CD8-positive, alpha-beta memory T cell (primary cell): ENCODE measurements at places on chromosomes 6 and 20.
A peak's percentile ranks its signal among the peaks of the same experiment; 100 is the strongest.

DNA sequence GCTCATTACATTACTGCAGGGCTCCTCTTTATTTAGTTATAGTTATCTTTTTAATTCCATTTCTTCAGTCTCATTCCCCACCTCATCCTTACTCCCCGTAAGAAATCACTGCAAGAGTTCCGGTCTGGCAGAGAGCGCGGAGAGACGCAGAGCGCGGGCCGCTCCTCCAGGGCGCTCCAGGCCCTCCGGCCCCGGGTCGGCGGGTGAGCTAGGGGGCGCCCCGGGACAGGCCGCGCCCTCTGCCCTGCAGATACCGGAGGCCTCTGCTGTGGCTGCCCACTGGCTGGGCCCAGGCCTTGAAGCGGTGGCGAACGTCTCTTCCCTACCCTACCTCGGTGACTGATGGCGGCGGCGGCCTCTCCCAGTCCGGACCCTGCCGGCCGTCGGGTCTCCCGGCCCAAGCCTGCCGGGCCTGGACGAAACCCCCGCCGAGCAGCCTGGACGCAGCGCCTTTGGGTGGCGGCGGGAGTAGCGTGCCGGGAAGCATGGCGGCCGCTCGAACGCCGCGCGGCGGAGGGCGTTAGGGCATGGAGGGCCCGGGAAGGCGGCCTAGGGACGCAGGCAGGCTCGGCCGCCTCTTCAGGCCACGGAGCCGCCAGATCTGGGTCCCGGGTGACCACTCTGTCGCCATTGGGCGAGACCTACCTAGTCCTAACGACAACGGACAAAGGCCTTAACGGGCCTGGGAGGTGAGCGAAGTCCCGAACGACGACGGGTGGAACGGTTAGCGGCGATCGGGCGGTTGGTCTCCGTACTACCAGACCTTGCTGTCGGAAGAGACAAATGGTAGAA is 16.4 kb upstream of the HMGN4 start:
- peak; percentile 78 for DNase-seq

DNA sequence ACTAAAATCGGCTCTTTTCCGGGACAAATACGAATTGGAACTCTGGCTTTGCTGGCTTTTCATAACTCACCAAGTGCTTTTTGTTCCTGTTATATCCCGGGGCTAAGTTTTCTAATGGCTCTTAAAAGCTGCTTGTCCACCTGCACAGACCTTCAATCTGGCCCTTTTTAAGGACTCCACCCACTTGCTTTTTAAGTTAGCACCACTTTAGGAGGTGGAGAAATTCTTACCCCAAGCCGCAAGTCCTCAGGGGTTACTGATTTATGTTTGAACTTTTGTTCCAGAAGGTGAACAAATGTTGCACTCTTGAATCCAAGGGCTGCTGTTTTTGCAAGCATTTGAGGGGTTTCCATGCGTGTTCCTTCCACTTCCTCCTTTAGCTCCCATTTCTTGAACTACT is 37.8 kb downstream of the FAM184A start:
- no peak for DNase-seq

DNA sequence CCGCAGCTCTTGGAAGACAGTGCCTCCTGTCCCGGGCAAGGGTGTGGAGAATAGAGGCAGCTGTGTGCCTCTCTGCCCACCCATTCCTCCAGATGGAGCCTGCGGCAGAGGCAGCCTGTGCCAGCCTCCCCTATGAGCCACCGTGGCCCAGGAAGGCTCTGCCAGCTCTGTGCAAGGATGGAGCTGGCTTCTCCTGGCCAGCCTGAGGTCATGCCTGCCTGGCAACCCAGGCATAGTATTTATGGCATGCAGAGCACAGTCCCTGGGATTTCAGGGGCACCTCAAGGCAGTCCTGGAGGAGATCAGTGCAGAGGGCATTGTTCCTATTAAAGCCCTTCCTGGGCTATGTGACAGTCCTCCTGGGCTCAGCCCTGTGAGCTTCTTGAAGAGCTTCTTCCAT is 1.5 kb downstream of the EPB41L1 start:
- no peak for DNase-seq

GRCh38 chr6:71466362-71466761 is 177.8 kb downstream of the OGFRL1 start:
- DNase-seq, result no peak

GRCh38 chr6:153231048-153231646 is 100.1 kb upstream of the RGS17 start:
- DNase-seq, result no peak

DNA sequence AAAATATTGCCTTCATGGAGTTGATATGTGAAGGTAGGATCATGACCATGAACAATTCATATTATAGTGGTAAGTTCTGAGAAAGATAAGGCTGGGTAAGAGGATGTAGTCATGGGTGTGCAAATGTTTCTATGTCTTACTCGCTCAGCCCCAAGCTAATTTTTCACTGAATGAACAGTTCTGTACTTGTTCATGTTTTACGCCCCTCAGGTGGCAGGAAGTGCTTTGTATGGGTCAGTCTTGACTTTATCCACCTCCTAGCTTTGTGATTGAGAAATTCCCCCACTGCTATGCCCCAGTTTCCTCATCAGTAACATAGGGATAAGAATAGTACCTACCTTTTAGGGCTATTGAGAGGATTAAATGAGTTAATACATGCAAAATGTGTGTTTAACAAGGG is 148.2 kb upstream of the KCNG1 start:
- DNase-seq, result no peak

DNA sequence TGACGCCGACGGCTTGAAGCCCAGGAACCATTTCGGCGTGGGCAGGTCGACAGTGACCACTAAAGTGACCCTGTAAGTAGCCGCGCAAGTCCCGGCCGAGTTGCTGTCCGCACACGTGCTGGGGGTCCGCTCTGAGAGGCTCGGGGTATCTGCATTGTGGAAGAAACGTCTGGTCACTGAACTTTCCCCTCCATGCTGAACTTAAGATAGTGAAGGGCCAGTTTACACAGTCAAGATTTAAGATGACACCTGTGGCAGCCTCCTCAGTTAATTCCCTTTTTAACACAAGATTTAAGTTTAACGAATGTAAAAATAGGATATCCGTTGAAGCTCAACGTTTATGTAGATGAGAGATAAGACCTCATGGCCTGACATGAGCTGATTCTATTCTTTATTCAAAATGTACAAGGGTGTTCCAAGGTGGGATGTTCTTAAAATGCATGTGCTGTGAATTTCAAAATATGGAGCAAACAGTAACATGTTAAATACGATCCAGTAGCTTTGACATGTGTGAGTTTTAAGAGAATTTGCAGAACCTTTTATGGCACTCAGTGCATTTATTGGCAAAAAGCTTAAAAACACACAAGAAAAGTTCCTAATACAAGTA is 116.2 kb downstream of the RTN4IP1 start:
- DNase-seq, result no peak

DNA sequence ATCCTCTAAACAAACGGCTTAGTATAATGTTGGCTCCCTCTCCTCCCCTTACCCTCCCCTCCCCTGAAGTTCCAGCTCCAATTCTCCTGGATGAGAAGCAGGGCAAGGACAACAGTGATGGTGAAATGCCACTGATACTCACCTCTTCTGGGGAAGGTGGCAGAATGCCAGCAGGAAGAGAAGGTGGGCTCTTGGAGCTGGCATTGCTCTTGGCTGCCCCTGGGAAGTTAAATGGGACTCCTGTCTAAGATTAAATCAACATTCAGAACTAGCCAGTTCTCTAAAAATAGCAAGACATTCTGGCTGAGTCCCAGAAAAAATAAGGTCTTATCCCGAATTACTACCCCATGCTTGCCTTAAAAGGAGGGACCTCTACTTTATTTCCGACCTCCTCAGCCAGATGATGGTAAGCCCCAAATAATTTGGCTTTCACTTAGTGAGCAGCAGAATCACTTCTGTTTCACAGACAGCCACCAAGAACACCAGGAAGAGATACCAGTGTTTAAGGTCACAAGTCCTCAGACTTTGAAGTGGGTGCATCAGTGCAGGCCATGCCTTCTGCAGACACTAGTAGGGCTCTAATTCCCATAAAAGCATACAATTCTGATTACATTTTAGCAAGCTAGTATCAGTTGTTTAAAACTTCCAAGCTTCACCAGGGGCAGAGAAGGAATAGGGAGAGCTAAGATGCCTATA is 46.0 kb upstream of the IL17A start:
- no peak for DNase-seq
